ENCODE measurements at places on chromosomes 7 and 10.

DNA sequence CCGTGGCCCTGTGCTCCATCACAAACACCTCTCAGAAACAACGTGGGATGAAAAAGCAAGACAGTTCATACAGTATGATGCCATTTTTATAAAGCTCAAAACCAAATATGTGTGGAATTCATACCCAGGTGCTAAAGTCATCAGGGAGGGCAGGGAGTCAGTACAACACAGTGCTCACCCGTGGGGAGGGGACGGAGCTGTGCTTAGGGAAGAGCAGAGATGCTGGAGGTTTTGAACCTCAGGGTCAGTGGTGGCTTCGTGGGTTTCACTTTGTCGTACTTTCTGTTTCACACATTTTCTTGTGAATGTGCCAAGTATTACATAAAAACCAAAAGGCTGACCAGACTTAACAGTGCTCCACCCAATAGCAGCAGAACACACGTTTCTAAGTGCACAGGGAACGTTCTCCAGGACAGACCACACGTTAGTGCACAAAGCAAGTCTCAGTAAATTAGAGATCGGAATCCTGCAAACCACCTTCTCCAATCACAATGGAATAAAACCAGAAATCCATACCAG, 21.2 kb downstream of the ZMIZ2 start:
- peak; percentile 25 for DNase-seq

GRCh38 chr7:84302949-84303348, 108.4 kb upstream of the SEMA3A start:
- DNase-seq, result no peak

DNA sequence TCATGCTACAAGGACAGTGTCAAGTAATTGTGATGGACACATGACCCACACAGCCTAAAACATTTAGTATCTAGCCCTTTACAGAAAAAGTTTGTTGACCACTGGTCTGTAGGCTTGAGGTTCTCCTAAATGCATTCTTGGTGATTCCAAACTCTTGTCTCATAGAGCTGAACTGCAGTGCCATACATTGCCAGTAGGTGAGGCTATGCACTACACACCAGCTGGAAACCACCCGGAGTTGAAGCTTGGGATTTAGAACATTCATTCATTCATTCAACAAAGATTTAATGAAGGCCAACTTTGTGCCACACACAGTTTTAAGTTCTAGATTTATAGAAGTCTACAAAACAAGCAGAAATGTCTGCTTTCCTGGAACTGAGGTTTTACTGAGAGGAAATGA, 77.3 kb upstream of the TCF7L2 start:
- no peak for DNase-seq

DNA sequence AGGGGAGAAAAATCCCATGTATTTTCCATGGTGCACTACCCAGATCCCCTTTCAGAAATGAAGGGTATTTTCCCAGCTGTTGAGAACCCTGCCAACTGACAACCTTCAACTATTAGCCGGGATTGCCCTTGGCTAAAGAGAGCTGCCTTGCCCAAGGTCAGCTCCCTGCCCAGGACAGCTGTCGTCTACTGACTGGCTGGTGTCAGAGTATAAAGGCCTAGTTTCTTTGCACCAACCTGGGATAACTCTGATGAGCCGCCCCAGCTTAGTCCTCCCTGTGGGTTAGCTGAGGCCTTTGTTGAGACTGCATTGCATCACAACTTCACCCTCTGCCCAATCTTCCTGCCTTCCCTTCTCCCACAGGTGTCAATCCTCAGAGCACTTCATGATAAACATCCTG, 147.2 kb upstream of the RHEB start:
- no peak for DNase-seq

- no peak for DNase-seq
These were observed 60.4 kb downstream of the LGI1 start for GRCh38 chr10:93818086-93818485.

GRCh38 chr7:10940704-10941355, 32.8 kb upstream of the PHF14 start:
- no peak for DNase-seq

- DNase-seq, result no peak
These were observed 5.7 kb downstream of the FRAT2 start for GRCh38 chr10:97328646-97329453.

- DNase-seq, result no peak
These were observed 403.0 kb downstream of the THSD7A start for GRCh38 chr7:11428877-11429581.

DNA sequence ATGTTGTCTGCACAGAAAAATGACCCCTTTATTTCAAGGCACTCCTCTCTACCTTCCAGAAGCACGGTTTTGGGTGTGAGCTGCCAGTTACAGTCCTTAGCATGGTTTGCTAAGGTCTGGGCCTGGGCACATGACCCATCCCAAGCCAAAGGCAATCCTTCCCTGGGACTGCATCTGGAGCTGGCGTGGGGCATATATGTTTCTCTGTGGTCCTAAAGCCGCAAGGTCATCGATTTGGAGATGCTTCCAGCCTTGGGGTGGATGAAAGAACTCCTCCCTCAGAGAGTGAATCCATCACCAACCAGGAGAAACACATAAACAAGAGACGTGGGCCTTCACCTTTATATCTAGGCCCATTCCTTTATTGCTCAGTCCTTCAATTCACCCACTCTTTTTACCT, 50.1 kb upstream of the IGFBP3 start:
- DNase-seq, result no peak

DNA sequence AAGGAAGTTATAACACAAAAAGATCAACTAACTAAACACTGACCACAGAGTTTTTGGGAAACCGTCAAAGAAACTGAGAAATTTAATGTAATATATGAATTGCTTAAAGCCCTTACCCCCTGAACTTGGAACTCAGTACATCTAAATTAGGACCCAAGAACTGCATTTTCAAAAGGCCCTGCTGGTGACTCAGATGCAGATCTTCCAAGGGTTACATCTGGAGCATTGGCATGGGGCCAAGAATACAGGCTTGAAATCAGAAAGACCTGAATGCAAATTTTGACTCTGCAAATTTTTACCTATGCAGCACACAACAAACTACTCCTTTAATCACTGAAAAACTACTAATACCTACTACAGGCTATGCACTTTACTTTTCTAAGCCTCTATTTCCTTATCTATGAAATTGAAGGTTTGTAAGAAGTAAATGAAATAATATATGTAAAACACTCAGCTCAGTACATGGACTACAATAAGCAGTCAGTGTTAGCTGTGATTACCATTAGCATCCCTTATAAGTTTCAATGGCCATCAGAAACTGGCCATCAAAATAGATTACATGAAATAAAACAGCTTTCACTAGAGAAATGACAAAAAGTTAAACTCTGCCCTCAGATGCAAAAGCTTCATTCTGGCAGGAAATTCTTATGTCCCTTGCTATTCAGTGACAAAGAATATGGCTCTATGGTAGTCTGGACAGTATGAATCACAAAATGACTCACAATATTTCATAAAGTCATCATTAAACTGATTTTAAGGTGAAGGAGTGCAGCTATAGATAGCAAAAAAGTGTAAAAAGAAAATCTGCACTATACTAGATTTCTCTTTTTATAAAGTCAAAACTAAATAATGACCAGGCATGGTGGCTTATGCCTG, 43.6 kb downstream of the NSUN6 start:
- no peak for DNase-seq

DNA sequence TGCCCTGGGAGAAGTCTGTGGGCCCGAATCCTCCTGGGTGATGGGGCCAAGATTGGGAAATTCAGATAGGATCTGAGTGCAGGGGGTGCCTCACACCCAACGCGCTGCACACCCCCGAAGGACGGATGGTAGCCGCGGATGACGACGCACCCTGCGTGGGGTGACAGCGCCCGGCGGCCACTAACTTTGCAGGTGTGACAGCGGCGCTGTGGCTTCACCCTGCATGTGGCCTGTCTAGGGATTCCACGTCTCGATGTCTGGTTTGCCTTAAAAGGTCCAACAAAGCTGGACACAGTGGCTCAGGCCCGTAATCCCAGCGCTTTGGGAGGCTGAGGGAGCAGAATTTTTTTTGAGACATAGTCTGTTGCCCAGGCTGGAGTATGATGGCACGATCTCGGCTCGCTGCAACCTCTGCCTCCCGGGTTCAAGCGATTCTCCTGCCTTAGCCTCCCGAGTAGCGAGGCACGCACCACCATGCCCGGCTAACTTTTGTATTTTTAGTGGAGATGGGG, 18.6 kb downstream of the ADAP1 start:
- DNase-seq, result no peak

GRCh38 chr10:43794181-43794815, 145.6 kb upstream of the ZNF32 start:
- no peak for DNase-seq

DNA sequence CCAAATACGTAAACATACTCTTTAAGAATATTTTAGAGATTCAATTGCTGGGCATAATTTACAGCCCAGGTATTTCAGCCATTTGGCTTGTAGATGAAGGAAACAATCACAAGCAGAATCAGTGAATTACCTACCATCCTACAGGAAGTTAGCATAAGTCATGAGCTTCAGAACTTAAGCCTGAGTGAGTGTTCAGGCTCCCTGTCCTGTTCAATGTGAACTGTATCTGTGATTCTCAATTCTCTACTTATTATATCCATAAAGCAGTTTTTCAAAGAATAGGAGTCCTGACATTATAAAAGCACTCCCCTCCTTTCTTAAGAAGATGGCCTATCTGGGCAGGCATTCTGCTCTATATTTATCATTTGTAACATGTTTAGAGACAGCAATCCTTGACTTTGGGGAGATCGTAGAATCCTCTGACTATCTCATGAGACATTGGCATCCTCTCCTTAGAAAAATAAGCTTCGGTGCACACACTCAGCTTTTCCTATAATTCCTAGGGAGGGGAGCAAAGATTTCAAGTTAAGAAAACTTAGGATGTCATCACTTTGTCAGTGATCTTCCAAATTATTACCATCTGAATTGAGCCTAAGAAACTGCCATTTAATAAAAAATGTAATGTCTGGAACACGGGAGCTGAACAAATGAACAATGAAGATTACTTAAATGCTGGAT, 645.2 kb upstream of the IGFBP3 start:
- DNase-seq, result no peak

- peak; percentile 17 for DNase-seq
These were observed 11.6 kb upstream of the CCDC6 start for GRCh38 chr10:59917922-59918321.

DNA sequence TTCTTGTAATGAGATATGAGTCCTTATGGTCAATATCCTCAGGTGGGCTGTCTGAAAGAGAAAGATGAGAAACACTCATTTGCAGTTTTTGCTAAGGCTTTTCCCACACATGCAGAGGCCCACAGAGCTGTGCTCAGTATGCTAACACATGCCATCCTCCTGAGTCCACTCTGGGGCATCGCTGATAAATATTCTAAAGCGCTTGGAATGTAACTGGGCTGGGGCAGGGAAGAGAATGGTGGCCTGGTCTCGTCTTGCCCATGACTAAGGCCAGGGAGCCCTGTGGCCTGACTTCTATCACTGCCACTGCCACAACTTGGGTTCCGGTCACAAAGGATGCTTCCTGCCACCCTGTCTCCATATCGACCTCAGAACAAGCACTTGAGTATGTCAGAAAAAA, 199.7 kb upstream of the FRMD4A start:
- DNase-seq, result no peak

DNA sequence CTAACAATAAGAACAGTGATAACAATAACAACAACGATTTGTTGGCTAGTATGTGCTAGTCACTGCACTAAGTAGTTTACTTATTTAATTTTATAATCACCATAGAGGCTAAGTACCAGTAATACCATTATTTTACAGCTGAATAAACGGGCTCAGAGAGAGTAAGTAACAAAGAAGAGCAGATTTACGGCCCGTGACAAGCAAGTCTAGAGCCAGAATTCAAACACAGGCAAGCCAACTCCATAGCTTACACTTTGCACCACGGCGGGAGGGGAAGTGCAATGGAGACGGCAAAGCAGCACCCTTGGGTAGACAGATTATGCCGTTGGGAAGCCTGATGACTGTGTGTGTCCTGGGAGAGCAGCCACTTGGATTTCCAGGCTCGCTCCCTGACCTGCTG, 1.2 kb upstream of the OR6V1 start:
- no peak for DNase-seq

All from inflammatory macrophage treated with lipopolysaccharide for 1 hour (primary cell).